ENCODE measurements at places on chromosomes 16 and 17.

DNA sequence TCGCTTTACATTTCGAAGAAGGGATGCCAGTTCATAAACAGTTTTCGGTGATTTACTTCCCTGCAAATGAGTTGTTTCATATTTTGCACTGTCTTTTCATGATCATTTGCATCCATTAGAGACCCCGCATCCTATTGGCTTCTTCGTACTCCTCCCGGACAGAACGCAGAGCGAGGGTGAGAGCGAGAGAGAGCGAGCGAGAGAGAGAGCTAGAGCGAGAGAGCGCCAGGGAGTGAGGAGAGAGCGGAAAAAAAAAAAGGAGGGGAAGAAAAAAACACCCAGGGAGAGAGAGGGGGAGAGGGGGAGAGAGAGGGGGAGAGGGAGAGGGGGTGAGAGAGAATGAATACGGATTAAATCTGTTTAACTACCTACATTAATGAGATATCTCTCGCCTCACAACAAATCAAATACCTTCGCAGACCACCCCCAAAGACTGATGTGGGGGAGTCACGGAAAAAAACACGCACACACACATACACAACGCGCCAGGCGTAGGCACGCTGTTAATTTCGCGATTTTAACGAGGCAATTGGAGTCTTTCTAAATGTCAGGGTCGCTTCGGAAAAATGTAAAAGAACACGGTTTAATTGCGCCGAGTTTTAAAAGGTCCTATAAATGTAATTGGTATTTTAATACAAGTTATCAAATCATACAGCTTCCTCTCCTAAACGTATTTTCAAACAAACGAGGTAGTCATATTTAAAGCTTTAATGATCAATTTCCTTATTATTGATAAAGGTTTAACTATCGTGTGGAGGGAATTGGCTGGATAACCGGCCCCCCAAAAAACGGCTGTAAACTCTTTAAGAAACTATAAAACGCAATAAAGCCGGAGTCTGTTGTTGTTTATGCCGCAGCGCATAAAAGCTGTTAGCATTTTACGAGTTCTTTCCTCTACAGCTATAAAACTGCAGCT, at the start of gene HOXB8:
Gene HOXB8 (minus strand): TSS at position 246 of the 916 bp plus-strand sequence. CDS start 588 bp downstream, outside the sequence.
- no peak for DNase-seq

DNA sequence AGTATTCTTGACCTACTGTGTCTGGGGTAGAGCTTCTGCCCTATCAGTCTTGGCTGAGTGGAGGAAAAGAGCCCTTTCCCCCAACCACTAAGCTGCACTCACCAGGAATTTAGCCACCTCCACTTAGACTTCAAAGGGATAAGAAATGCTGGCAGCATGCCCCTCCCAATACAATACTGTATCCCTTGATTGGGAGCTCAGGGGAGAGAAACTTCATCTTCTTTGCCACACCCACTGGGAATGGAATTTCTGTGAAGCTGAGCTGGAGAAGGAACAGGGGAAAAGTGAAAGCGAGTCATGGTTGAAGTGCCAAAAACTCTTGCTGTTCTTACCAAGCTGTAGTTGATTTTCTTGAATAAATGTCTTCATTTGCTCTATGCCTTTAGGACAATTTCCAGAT, 68.8 kb downstream of the CEP112 start:
- DNase-seq, result no peak

DNA sequence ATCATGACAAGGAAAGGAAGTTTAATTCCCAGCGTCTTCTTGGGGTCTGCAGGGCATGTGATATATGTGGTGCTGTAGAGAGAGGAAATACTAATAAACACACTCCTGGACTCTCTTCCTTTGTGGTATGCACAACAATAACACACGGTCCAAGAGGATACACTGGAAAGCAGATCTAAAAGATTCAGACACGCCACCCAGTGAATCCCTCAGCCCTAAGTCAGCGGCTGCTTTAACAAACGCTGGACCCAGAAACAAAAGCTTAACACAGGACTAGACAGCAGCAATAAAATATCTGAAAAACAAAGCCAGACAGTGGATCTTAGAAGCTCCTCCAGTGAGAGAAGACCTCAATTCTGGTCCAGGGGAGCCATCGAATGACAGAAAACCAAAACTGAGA, 13.1 kb downstream of the CFAP20 start:
- DNase-seq, result no peak

DNA sequence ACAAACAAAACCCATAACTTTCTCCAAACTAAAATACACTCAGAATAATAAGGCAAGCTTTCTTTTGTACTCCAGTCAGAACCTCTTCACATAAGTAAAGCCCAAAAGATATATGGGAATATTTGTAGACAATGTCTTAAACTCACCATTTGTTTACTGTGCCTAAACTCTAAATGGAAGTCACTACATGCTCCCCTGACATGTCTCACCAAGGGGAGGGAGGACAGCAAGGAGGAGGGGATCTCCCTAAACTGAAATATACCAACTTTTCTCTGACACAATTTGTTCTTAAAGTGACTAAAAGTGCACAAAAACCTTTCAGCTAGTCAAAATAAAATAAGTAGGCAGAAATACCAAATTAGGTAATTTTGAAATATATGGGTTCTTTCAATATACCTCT, 38.5 kb downstream of the GRB7 start:
- no peak for DNase-seq

- DNase-seq, result no peak
These were observed 60.3 kb downstream of the GRIN2A start for GRCh38 chr16:10121897-10122425.

DNA sequence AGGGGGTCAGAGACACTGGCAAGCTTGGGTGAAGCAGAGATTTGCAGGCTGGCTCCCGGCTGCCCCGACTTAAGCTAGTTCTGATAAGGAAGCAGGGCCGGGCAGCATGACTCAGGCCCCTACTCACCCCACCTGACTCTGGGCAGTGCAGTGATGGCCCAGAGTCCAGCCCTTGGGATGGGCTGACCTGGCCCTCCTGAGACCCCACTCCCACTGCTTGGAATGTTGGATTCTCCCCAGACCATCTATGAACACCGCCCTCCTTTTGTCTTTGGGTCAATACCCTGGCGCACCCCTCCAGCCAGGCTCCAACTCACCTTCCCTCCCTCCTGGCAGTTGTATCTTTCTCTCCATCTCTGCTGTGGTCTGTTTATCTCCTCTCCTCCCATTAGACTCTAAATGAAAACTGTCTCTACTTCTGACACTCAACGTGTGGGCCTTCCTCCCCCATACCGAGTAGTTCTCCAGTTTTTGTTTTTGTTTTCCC, 21.0 kb downstream of the LGALS3BP start:
- no peak for DNase-seq

- DNase-seq, result no peak
These were observed 8.8 kb downstream of the JUP start for GRCh38 chr17:41777574-41778188.

DNA sequence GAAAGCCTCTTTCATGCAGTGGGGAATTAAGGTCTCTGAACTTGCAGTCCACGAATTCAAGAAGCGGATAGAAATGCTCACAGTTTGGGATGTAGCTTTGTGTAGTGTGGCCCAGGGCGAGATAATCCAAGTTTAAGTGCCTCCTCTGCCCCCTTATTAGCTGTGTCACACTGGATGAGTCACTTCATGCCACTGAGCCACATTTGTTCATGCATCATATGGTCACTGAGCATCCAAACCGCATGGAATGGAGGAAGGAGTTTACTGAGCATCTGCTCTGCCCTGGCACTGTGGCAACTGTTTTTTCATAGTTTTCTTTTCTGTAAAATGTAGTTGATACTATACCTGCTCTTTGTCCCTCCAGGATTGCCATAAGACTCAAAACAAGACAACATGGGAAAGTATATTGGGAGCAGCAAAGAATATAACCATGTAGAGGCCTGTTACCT, 15.1 kb upstream of the DHX8 start:
- no peak for DNase-seq

DNA sequence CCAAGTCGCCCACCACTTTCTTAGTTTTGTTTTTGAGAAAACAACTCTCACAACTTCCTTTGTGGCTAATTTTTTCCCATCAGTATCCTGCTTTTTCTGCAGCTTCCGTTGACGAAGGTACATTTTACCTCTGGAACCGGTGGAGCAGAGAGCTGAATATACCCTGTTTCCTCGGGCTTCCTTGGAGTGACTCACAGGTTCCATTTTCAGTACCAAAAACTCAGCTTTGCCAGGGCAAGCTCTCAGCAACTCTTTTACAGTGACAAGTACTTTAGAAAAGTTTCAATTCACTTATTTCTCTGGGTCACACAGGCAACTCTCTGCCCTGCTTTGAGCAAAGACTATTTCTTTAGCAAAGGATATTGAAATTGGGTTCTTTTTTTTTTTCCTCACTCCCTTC, 318.9 kb downstream of the SNX29 start:
- DNase-seq, result no peak

DNA sequence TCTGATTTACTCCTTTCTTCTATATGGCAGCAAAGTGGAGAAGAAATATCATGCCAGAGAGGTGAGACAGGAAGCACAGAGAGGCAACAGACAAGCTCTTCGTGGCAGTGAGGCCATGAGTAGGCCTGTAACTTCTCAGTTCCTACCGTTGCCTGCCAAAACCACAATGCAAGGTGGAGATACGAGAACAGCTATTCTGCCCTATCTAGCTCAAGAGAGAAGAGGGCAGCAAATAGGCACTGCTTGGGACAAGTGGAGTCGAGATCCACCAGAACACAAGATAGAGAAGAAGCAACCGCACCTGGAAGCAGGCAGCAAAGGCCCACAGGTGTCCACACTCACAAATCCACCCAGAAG, 24.8 kb downstream of the RANBP10 start:
- no peak for DNase-seq

- DNase-seq, result no peak
These were observed 8.0 kb upstream of the WFDC1 start for GRCh38 chr16:84286578-84287240.

DNA sequence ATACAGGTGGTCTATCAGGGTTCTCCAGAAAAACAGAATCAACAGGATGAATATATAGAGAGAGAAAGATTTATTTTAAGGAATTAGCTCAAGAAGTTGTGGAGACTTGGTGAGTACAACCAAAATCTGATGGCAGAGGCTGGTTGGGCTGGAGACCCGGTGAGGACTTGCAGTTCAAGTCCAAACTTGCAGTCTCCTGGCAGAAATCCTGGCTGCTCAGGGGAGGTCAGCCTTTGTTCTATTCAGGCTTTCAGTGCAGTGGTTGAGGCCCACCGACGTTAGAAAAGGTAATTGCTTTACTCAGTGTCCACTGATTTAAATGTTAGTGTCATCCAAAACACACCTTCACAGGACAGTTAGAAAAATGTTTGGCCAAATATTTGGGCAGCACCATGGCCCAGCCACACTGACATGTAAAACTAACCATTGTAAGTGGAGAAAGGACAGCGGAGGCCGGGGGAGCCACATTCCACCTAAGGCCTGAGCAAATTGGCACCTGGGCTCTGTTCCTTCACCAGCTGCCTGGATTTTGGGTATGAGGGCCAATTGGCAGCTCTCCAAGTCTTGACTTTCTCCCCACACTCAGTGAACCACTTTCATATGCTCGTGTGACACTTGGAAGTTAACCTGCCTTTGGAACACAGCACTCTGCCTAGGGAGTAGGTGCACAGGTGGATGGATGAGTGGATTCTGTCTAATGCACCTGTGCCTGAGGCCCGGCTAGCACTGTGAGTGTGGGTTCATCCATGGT, 54.7 kb downstream of the CACNG5 start:
- no peak for DNase-seq

DNA sequence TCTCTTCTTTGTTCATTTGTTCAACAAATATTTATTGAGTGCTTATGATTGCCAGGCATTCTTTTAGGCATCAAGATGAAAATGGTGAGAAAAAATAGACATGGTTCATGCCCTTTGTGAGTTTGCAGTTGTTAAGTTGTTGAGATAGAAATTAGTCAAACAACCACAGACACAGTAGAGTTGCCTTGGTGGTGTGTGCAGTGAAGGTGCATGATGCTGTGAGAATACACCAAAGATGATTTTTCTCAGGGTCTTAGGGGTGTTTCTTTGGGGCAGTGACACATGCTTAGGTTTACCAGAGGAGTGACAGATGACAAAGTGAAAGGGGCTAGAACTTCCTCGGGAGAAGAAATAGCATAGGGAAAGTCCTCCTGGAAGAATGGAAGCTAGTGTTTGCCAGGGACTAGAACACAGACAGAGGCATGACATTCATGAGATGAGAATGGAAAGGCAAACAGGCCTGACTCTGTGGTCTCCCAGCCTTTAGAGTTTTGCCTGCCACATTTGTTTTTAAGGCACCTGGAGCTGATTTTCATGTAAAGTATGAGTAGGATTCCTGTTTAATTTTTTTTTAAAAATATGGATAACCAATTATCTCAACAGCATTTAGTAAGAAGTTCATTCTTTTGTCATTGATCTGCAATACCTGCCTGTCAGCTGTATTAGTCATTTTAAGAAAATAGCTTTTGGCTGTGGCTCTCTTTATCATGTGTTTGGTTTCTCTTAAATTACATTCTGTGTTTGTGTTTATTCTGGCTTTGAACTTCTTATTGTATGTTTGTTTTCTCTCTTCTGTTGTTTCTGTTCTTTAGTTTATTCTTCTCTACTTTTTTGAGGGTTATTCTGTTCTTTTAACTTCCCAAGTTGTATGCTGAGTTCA, 36.6 kb downstream of the CYLD start:
- DNase-seq, result no peak

DNA sequence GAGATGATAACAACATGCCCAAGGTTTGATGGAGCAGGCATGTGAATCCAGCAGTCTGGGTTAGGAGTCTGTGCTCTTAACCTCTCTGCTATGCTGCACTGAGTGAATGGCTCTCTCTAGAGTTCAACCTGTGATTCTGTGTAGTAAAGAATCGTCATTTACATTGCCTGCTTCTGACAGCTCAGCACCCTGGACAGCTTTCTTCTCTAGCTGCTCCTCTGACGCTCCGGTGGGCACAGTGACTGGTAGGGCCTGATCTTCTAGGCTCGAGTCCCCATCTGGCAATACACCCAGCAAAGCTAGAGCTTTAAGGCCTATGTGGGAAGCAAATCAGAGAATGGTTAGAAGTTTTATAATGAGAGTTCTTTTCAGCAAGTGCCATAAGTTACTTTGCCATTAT, 85.3 kb upstream of the ATP2A3 start:
- DNase-seq, result no peak

DNA sequence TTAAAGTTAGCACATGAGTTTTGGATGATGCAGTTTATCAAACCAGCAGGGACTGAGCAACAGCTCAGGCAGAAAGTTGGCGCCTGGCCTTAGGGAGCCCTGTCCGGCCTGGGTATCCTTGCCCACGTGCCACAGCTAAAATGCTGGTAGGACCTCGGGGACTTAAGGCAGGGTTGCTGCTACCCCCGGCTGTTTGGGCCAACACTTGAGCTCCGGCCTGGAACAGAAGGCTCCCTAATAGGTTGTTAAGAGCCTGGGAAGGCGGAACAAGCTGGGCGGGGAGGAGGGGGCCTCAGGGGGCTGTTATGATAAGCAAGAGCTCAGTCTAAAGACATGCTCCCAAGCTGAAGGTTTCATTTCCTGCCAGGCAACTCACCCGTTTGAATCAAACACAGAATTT, 39.7 kb downstream of the CUEDC1 start:
- DNase-seq, result no peak

- DNase-seq, result no peak
These were observed 257.3 kb upstream of the SALL1 start for GRCh38 chr16:51408357-51408756.

- no peak for DNase-seq
These were observed 137.0 kb upstream of the SOX9 start for GRCh38 chr17:71983828-71984227.

GRCh38 chr17:55314784-55315491, 50.2 kb downstream of the HLF start:
- no peak for DNase-seq

Data from stimulated activated CD4-positive, alpha-beta T cell treated with anti-CD3 and anti-CD28 coated beads, TNF-alpha, amount 100 ng/mL, for 1 hour (primary cell).